GM12864 (cell line): ENCODE measurements at places on chromosomes 11 and 22.

GRCh38 chr11:76778874-76779273 lies 4.3 kb upstream of the TSKU start:
- no peak for DNase-seq

DNA sequence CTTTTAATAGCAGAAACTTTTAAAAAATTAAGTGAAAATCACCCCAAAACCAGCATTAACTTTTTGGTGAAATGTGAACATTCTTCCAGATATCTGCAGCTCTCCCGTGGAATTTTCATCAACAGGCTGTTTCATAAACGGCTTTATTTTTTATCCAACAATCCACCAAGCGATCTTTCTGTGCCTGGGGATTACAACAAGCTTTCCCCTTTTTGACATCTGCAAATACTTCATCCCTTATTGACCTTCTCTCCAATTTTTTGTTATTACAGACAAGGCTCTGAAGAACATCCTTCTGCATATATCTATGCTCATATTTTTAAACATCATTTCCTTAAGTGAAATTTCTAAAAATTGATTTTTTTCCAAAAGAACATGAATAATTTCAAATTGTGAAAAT lies 5.8 kb upstream of the SERPINH1 start:
- no peak for DNase-seq

DNA sequence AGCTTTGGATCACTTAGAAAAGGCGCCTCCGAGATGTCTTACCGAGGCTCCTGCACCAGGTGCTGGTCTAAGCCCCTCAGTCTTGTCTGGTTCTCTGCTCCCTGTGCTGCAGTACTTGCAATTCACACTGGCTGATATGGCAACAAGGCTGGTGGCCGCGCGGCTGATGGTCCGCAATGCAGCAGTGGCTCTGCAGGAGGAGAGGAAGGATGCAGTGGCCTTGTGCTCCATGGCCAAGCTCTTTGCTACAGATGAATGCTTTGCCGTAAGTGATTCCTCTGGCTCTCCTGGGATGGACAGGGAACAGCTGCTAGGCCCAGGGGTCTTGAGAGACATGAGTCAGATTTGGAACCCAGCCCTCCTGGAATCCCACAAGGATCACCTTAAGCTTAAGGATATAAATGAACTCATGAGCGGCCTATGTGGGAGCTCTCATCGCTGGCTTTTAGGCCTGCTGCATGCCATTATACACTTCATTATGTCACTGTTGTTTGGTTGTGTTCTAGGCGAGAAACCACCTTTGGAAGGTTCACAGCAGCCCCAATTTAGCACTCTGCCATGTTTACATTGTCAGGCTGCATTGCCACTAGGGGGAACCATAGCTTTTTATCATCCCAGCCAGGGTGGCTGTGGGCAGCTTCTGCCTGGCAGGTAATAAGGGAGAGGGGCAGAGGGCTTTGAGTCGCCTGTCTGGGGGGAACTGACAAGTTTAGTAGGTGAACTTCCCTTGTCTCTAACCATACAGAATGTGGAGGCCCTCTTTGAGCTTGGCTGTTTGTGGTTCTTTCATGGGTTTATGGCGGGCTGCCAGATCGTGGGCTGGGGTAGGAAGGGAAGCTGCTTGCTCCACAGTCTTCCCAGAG lies 8.5 kb downstream of the ACAD8 start:
- no peak for DNase-seq

GRCh38 chr11:78929207-78929905 lies 354.7 kb upstream of the NARS2 start:
- no peak for DNase-seq

GRCh38 chr11:12288212-12288930 lies 89.0 kb upstream of the PARVA start:
- DNase-seq, result peak; percentile 16

- DNase-seq, result no peak
These were observed 1.2 kb upstream of the KCNE3 start for GRCh38 chr11:74468521-74468920.

DNA sequence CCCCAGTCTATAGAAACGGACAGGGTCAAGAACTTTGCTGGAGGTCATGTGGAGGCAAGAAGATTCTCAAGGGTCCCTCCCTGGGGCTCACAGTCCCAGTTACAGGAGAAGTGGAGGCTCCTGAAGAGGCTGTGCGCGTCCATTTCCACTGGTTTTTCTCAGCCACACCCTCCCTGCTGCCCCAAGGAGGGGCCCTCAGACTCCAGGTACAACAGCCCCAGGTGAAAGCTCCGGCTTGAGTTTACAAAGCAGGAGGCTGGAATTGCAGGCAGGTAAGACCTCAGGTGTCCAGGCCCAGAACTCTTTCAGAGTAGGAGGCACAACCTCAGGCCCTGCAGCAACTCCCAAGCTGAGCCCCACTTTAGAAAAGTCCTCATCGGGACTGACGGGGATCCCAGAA lies 3.1 kb downstream of the SHANK2 start:
- DNase-seq, result no peak

- DNase-seq, result no peak
These were observed 81.2 kb upstream of the SPON1 start for GRCh38 chr11:13881226-13881905.

DNA sequence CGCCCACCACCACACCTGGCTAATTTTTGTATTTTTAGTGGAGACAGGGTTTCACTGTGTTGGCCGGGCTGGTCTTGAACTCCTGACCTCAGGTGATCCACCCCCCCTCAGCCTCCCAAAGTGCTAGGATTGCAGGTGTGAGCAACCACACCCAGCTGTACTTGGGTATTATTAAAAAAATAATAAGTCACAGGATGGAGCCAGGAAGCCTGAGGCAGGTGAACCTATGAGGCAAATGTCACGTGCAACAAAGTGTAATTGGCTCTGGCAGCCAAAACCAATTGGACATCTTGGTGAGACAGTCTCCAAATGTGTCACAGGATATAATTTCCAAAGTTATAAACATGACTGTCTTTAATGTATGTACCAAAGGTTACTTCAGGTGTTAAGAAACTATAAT lies 24.0 kb upstream of the MALAT1 start:
- DNase-seq, result no peak

DNA sequence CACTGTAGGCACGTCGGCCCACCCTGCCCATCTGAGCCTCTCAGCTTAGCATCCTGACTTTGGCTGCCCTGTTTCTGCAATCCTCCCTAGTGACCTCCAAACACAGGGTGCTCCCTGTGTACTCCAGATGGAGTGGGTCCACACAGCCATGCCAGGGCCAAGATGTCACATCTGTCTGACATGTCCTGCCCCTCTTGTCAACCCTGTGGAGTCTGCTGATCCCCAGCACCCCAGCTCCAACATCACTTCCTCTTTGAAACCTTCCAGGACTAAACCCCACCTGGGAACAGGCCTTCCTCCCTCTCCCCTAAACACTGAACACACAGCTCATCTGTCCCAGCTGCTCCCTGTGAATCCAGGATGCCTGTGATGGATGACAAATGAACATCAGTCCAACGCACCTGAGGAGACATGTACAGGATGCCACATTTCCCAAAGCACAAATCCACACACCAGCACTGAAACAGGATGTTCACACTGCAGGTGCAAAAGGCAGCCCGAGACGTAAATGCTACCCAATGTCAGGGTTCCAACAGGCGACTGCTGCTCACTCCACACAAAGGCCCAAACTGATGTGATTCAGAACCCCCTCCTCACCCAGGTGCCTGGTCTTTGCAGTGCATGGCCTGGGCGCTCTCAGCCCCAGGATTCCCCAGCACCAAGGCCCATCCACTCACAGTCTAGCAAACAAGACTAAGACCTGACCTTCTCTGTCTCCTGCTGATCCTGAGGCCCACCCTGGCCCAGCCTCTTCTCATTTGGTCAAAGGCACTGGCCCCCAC lies 2.0 kb upstream of the TSSK2 start:
- no peak for DNase-seq

- no peak for DNase-seq
These were observed 12.4 kb upstream of the DRD2 start for GRCh38 chr11:113487622-113488021.

DNA sequence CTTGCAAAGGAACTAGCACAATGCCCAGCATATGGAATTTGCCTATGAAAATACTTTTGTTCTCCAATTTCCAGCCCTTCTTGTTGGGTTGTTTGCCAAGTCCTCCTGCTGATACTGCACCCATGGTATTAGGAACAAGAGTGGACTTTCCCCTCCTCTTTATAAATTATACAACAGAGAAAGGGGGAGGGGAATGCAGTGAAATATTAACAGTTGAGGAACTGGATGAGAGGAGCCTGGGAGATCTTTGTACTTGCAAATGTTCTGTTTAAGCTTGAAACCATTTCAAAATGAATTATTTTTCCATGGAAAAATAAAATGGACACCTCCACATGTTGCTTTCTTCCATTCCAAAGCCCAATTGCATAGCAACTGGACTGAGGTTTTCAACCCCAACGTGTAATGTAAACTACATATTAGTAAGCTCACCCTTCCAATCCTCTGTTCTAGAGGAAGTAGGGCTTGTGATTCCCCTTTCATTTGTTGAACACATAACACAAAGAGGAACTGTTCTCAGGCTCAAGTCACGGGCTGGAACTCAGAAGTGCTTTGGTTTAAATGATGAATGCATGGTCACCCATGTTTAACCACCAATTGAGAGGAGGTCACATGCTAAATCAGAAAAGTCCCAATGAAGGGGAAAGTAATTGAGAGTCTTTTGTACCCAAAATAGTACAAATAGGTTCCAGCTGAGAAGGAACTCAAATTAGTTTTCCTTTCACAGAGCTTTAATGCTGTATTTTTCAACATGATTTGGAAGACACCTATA lies 66.2 kb upstream of the ZC3H12C start:
- DNase-seq, result peak; percentile 93

DNA sequence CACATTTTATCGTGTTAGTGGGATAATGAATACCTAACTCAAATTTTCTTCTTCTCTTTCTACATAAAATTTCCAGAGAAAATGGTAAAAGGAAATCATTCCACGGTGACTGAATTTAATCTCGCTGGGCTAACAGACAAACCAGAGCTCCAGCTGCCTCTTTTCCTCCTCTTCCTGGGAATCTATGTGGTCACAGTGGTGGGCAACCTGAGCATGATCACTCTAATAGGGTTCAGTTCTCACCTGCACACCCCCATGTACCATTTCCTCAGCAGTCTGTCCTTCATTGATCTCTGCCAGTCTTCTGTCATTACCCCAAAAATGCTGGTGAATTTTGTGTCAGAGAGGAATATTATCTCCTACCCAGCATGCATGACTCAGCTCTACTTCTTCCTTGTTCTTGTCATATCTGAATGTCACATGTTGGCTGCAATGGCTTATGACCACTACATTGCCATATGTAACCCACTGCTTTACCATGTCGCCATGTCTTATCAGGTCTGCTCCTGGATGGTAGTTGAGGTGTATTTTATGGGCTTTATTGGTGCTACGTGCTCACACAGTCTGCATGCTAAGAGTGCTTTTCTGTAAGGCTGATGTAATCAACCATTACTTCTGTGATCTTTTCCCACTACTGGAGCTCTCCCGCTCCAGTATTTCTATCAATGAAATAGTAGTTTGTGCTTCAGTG lies 24.1 kb downstream of the OR10D3 start:
- DNase-seq, result no peak

GRCh38 chr11:124482362-124483147 lies 37.1 kb upstream of the OR8B8 start:
- no peak for DNase-seq

DNA sequence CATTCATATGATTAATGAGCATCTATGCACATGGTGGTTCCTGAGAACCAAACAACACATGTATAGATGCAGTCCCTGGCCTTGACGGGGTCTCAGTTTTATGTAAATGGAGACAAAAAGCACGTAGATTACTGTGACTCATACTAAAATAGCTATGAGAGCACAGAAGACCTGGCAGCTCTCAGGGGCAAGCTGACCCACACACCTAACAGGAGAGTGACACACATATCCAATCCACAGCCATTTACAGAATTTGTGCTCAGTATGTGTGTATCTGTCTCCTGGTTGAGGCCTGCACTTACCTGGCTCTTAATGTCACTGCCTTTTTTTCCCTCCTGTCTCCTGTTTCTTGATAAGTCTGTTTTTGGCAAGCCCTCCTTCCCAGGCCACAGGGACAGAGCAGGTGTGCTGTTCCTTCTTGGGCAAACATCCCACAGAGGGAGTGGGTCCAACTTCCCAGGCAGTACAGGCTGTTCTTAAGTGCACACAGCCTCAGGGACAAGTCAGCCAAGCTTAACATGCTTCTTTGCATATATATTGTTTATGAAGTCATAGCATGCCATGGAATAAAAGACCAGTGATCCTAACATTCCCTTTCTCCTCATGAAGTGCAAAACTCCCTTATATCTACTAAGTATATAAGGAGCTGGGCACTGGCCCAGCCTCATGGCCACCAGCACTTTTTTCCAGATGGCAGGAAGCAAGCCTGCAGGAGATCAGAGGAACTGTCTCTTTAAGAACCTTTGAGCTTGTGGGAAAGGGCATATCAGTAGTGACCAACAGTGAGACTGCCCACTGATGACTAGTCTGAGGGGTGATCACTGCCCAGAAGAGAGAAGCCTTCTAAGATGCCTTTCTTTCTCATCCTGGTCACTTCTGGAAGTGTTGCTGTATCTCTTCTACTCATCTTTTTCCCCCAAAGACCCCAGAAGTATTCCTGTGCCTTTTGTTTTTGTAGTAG lies 124.7 kb upstream of the CCDC90B start:
- no peak for DNase-seq

DNA sequence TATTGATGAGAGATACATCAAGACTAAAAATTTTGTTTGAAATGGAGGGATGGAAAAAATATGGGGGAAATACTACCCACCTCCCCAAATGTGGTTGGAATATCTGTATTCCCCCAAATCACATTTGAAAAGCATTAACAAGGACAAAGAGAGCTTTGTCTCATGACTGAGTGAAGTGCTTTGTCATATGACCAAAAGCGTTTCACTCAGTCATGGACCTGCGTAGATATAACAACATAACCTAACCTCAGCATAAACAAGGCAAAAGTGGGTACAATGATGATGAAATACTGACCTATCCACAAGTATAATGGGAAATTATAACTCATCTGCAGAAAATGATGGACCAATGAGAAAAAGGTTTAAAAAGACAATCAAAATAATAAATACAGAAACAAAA lies 418.3 kb downstream of the TBC1D22A start:
- DNase-seq, result no peak

DNA sequence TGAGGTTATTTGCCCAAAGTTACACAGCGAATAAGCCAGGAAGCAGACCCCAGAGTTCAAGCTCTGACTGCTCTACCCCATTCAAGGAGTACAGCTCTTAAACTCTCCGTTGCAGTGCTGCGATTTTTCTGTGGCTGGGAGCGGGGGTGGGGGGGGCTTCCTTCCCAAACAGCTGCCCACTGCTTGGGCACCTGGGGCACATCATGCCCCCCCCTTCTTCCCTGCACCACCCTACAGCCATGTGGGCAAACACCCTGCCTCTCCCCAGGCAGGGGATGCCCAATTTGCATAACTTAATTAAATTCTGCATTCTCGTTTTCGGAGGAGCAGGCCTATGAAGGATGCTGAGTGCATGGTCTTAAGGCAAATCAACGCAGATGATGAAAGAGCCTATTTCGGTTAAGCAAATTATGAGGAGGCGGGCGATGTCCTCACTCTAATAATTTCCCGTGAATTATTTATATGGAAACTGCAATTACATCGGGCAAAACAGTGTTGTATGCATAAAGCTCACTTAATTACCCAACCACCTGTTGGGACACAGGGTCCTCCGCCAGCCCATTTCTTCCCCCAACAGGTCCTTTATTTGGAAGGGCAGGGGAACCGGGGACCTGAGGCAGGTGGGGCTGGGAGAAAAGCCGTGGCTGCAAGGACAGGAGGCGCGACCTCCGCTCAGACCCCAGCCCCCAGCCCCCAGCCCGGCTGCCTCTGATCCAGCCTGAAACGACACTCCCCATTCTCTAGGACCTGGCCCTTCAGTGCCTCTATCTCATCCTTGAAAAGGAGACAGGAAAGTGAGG lies 610.5 kb downstream of the BUD13 start:
- no peak for DNase-seq

GRCh38 chr11:27968461-27968860 lies 139.5 kb downstream of the KIF18A start:
- DNase-seq, result no peak
